ENCODE measurements at places on chromosomes 13 and 19.

- DNase-seq, result no peak
Measured at GRCh38 chr13:21124852-21125251, 51.5 kb downstream of the SKA3 start.

DNA sequence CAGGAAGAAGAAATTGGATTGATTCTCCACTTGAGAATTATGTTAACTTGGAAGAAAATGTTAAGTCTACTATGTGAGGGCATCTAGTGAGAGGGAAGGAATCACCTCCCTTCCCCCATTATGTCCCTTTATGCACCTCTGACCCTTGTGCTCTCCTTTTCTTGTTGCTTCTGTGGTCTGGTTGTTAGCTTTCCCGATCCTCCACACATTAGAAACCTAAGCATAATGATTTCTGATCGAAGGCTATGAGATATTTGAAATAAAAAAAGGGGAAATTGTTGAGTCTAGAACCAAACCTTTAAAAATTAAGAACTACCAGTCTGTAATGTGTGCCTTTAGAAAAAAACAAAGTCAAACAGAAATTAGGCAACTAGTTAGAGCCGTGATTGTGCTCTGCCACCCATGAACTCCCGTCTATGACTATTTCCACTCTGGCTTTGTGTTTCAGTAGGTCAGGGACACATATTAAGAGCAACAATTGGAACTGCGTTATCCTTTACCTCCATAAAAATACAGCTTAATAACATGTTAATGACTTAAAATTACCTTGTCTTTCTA is 463 bp upstream of the GPC6 start:
- DNase-seq, result no peak

DNA sequence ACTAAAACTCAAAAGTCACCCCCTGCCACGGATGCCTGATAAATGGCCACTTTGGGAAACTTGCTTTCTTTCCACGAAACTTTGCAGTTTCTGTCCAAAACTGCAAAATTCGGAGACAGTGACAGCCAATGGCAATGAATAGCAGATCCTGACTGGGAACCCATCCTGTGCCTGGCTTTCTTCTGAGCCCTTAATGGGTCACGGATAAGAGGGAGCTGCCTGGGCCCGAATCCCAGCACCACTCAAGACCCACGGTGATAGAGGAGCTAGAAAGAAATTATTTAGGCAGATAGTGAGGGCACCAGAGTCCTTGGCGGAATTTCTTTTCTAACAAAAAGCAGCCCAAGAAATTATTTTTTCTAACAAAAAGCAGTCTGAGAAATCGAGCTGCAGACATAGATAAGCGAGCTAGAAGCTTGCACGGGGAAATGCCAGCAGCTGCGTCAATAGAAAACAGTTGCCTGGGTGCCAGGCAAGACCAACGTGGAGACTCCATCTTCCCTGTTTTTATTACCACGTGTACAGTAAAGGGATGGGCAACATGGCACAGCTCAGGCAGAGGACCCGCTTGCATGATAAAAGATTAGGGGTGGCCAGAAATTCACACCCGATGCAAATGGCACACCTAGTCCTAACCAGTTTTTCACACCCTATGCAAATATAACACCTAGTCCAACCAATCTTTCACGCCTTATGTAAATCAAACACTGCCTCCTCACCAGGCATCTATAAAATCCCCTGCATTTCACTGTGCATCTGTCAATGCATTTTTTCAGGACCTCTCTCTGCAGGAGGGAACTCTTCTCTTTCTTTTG is 7.1 kb upstream of the HSH2D start:
- no peak for DNase-seq

GRCh38 chr19:53958168-53958571 is 4.6 kb upstream of the CACNG8 start:
- no peak for DNase-seq

DNA sequence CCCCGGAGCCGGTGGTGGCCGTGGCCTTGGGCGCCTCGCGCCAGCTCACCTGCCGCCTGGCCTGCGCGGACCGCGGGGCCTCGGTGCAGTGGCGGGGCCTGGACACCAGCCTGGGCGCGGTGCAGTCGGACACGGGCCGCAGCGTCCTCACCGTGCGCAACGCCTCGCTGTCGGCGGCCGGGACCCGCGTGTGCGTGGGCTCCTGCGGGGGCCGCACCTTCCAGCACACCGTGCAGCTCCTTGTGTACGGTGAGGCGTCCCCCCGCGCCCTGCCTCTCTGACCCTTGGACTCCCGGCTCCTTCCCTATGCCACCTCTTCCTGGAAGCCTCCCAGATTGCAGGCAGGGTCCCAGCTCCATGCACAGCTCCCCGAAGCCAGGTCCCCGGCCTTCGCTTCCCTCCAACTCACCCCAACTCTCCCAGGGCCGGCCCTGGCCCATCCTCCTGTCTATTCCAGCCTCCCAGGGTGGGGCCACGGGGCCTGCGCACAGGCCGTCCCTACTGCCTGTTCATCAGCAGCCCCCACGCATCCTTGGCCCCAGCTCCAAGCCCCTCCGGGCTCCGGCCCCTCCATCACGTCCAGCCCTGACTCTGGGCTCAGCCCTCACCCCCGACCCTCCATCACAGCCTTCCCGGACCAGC is 1.7 kb downstream of the MADCAM1 start:
- no peak for DNase-seq

GRCh38 chr13:21738630-21739029 is 67.8 kb downstream of the FGF9 start:
- DNase-seq, result no peak

DNA sequence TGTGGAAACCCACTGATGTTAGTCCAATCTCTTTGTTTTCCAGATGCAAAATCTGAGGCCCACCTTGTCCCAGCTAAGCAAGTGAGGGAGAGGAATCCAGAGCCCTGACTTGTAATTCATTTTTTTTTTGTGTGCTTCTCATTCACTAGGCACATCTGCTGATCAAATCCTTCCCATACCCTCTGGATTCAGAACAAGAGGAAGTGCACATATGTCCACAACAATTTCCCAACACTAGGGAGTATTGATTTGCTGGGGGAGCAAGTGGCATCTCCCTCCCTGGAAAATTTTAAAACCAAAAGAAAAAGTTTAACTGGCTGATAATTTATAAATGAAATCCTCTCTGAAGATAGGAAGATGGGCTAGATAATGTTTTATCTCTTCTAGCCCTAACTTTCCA is 94.6 kb upstream of the RFC3 start:
- no peak for DNase-seq

DNA sequence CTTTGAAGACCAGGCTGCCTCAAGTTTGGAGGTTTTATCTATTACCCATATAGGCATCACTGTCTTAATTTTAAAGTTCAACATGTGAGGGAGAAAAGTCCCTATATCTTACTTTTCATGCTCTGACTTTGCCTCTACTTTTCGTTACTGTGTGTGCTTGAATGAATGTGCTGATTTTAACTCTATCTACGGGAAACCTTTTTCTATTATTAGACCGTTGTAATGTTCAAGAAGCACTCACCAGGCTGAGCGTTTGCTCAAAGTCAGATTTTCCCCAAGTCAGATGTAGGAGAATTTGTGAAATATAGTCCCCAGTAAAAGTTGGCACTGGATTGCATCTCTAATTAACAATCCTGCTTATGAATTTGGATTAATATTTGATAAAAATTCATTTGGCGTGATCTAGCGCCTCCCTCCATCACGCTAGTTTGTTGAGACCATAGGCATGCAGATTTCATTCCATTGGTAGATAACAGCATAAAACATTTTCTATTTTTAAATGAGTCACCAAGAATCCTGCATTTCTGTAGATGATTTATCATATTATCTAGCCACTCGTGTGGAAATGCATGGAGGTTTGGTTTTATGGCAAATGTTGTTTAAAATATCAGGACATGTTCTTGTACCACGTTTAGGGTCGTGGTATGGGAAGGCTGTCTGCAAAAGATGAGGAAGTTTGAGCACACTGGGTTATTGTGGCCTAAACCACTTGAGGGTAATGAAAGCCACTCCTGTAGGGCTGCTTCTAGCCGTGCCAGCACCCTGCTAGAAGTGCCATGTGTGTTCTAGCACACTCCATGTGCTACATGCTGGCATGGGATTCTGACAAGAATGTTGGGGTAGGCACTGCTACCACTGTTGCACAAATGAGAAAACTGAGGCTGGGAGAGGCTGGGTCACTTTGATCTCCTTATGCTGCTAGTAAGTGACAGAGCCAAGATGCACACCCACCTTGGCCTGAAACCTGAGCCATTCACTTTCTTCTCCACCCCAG is 179.4 kb downstream of the FGF9 start:
- no peak for DNase-seq
